Natural killer cell (primary cell): ENCODE measurements at places on chromosomes 16 and 17.

DNA sequence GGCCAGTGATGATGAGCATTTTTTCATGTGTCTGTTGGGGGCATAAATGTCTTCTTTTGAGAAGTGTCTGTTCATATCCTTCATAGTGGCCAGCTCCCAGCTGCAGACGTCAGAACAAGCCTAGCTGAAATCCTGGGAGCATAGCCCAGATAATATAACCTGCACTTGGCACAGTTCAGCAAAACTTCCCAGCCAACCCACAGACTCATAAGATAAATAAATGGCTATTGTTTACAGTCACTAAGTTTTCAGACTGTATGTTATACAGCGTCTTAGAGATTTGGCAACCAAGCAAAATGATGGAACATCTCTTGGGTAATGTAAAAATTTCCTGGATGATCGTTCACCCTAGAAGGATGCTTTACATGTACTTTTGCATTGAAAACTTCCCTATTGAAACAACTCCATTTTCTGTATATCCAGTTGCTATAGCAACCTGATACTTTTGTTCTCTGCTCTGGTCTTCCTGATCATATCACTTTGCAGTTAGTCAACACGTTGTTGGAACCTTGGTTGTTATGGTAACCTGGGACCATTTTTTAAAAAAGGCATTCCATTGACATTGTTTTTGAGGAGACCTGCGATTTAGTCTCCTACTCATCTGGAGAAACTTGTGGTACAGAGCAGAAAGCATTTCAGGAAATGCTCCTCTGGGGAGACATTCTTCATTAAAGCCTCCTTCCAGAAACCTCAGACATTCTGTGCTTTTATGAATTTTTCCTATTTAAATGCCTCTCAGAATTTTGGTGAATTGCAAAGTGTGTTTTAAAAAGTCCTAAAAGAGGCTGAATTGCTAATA is 378.7 kb downstream of the HS3ST4 start:
- DNase-seq: no peak

DNA sequence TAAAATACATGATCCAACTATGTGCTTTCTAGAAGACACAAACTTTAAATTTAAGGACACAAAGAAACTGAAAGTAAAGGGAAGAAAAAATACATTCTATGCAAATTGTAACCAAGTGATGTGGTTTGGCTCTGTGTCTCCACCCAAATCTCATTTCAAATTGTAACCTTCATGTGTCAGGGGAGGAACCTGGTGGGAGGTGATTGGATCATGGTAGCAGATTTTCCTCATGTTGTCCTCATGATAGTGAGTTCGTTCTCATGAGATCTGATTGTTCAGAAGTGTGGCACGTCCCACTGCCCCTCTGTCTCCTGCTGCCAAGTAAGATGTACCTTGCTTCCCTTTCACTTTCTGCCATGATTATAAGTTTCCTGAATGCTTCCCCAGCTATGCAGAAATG is 15.0 kb downstream of the OR1A1 start:
- DNase-seq: peak; percentile 22

- DNase-seq: peak; percentile 2
Observed at GRCh38 chr17:55673743-55674506, 48.7 kb downstream of the TMEM100 start.

GRCh38 chr16:69922200-69922599 is 28.9 kb upstream of the CLEC18A start:
- DNase-seq: no peak

DNA sequence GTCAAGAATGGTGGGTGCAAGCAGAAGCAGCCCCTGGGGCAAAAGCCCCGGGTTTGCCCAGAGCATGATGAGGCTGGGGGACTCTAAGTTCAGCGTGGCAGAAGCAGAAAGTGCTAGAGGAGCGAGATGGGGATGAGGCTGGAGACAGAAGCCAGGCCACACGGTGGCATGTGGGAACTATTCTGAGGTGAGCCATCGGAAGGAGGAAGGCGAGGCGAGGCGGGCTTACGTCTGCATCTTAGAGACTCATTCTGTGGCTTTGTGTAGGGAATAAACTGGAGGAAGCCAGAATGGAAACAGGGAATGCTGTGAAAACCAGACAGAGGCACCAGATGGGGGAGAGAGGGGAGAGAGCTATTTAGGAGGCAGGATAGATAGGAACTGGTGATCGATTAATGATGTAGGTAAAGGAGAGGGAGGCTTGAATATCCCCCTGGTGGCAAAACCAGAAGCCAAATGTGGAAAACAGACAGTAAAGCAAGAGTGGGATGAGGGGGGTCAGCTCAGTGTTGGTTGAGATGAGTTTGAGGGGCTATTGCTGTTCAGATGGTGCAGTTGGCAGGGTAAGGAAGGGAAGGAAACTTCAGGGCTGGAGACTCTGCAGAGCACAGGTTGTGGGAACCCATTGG is 3.1 kb upstream of the TNFSF13 start:
- DNase-seq: no peak
